ENCODE measurements at places on chromosomes 2 and 18. TPM values are rescaled to one million over a fixed set of nuclear protein-coding genes. Genes with fewer than 3 reads are reported as not detected.

GRCh38 chr18:35489913-35490490 lies 7.8 kb downstream of the INO80C start:
- H3K36me3 ChIP-seq, result no peaks in the 10 kb centered on the region
- no peak overlapping the region for H3K27ac ChIP-seq
- no peaks in the 10 kb centered on the region for H3K4me1 ChIP-seq
- H3K4me3 ChIP-seq, result no peak overlapping the region

DNA sequence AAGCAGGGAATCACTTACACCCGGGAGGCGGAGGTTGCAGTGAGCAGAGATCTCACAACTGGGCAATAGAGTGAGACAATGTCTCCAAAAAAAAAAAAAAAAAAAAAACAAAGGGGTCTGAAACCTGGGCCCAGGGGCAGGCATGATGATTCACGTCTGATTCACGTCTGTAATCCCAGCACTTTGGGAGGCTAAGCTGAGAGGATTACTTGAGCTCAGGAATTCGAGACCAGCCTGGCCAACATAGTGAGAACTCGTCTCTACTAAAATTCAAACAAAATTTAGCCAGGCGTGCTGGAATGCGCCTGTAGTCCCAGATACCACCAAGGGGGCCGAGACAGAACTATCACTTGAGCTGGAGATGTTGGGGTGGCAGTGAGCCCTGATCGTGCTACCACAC lies 30.3 kb downstream of the TEX44 start:
- no peak for DNase-seq
- H3K27me3 ChIP-seq, result no peaks in the 10 kb centered on the region
- H3K27ac ChIP-seq, result no peak overlapping the region
- H3K36me3 ChIP-seq, result no peaks in the 10 kb centered on the region
- peaks cover 12% of the 10 kb centered on the region for H3K4me1 ChIP-seq

Gene DBI
- 232 TPM for total RNA-seq

DNA sequence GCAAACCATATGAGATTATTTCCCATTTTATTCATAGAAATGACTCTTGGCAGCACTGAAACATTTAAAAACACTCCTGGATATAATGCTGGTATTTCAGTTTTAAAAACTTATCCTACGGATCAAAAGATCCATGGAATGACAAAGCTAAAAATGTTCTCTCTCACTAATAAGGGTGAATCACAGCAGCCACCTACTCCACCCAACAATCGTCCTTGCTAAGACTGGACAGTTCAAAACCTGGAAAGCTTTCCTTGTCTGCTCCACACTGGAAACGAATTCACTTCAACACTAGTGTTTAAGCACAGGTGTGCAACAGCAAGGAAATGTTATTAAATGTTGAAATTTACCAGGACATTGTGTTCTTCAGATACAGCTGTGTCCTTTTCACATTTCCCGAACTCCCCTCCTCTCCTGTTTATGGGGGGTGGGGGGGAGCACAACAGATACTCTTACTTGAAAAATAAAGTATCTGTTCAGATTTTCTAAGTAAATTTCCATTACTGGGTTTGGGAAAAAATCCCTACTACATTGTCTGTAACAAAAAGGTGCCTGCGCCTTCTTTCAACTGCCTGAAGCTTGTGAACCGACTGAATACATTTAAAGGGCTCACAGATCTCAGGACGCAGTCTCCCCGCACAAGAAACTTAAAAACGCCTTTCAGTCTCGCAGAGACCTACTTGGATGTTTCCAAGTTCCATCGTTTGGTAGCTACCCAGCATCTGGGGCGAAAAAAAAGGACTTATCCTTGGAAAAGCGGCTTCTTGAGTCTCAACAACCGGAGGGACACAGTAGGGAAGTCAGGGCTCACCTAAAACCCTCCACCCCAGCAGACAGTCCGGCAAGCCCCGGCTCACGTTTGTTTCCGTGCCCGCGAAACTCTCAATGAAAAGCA lies 1.3 kb downstream of the YWHAQ start:
- H3K4me3 ChIP-seq, result peak overlapping the region; percentile 81
- H3K4me1 ChIP-seq, result peaks cover 18% of the 10 kb centered on the region
- peak; percentile 48 for DNase-seq
- no peaks in the 10 kb centered on the region for H3K36me3 ChIP-seq

GRCh38 chr2:120628248-120628647 lies 107.4 kb upstream of the GLI2 start:
- H3K36me3 ChIP-seq, result no peaks in the 10 kb centered on the region
- no peak overlapping the region for H3K27ac ChIP-seq
- no peak for DNase-seq
- no peaks in the 10 kb centered on the region for H3K27me3 ChIP-seq
- H3K4me3 ChIP-seq, result no peak overlapping the region

- peaks cover 35% of the 10 kb centered on the region for H3K4me1 ChIP-seq
- H3K27me3 ChIP-seq, result no peaks in the 10 kb centered on the region
- no peak for DNase-seq
Observed at GRCh38 chr18:48871391-48872166, 79.2 kb downstream of the SMAD7 start.

GRCh38 chr18:26818461-26818860 lies 47.0 kb downstream of the AQP4 start:
- no peaks in the 10 kb centered on the region for H3K4me1 ChIP-seq
- no peak overlapping the region for H3K27ac ChIP-seq
- no peak for DNase-seq
- no peaks in the 10 kb centered on the region for H3K27me3 ChIP-seq
- H3K36me3 ChIP-seq, result no peaks in the 10 kb centered on the region

- H3K27me3 ChIP-seq, result no peaks in the 10 kb centered on the region
- H3K27ac ChIP-seq, result no peak overlapping the region
- H3K36me3 ChIP-seq, result no peaks in the 10 kb centered on the region
- no peak for DNase-seq
- H3K4me3 ChIP-seq, result no peak overlapping the region
Observed at GRCh38 chr18:49655266-49656072, 93.6 kb downstream of the LIPG start.

DNA sequence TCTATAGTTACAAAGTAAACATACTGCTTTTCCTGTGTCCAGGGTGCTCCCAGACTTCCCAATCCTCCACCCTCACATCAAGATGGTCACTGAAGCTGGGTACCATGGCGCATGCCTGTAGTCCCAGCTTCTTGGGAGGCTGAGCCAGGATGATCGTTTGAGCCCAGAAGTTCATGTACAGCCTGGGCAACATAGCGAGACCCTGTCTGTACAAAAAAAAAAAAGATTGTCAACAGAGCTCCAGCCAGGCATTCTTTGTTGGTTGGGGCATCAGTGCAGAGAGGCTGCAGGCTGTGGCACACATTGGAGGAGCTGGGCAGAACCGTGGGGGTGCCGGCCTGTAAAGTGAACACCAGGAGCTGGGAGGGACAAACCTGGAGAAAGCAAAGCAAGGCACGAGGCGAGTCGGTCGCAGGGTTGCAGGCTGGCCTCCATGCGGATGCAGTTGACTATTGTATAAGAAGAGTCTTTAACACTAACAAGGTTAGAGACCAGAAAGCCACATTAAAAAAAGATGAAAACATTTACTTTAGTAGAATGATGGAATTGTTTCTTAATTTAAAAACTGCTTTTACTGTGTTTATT lies 51.8 kb downstream of the ACOXL start:
- H3K27ac ChIP-seq, result no peak overlapping the region
- peaks cover 6% of the 10 kb centered on the region for H3K4me1 ChIP-seq

Gene ZNF804A
- total RNA-seq, result 3.7 TPM

Gene CROCC2
- 4.4 TPM for total RNA-seq

Gene ANTXR1
- 65.0 TPM for total RNA-seq

GRCh38 chr2:206004004-206004693 lies 81.8 kb downstream of the INO80D start:
- no peaks in the 10 kb centered on the region for H3K4me1 ChIP-seq
- DNase-seq, result no peak
- no peaks in the 10 kb centered on the region for H3K27me3 ChIP-seq
- H3K4me3 ChIP-seq, result no peak overlapping the region

- H3K4me3 ChIP-seq, result no peak overlapping the region
- H3K4me1 ChIP-seq, result no peaks in the 10 kb centered on the region
- no peaks in the 10 kb centered on the region for H3K27me3 ChIP-seq
- H3K36me3 ChIP-seq, result no peaks in the 10 kb centered on the region
Observed at GRCh38 chr18:29749704-29750103, 1292.8 kb downstream of the DSC3 start.

- no peak for DNase-seq
- no peaks in the 10 kb centered on the region for H3K27me3 ChIP-seq
- H3K4me1 ChIP-seq, result no peaks in the 10 kb centered on the region
Observed at GRCh38 chr2:215319500-215319899, 7.6 kb downstream of the ATIC start.

Gene NYAP2
- total RNA-seq, result 3.7 TPM
